Pancreas (tissue), 10 donors: ENCODE measurements at places on chromosomes 3 and 15. TPM values are rescaled to one million over a fixed set of nuclear protein-coding genes. Genes with fewer than 3 reads are reported as not detected.
A peak's percentile ranks its signal among the peaks of the same experiment; 100 is the strongest.

Gene HYAL1
- 5.6 TPM for total RNA-seq

Gene DCLK3
- not detected for total RNA-seq

Gene HSPBAP1
- total RNA-seq = 4.1 TPM

Gene TTLL13
- 0.39 TPM for total RNA-seq

Gene MASP1
- total RNA-seq = 0.06 TPM

Gene SHC4
- total RNA-seq = 0.17 TPM

Gene SLC22A13
- total RNA-seq = 0.42 TPM

Gene ARHGEF26
- 2.8 TPM for total RNA-seq

Gene KNG1
- total RNA-seq = not detected

Gene TRAIP
- total RNA-seq = 0.82 TPM

Gene CADPS
- 27.7 TPM for total RNA-seq

- DNase-seq = no peak
Observed at GRCh38 chr3:124089214-124089613, 97.3 kb upstream of the ROPN1 start.

DNA sequence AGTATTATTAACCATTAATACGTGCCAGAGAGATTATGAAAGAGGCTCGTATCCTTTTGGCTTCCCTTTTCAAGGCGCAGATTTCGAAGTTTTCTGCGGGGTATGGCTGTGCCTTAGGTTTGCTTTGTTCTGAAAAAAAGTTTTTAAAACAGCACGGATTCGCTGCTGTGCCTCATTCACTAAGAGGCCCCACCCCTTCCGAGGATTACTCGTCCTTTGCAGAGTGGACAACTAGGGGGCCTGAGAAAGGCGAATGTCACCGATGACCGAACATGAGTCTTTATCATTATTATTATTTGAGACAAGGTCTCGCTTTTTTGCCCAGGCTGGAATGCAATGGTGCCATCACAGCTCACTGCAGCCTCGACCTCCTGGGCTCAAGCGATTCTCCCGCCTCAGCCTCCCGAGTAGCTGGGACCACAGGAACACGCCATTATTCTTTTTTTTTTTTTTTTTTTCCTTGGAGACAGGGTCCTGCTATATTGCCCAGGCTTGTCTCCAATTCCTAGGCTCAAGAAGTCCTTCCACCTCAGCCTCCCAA lies 684 bp upstream of the RPS27L start:
- peak; percentile 27 for DNase-seq

GRCh38 chr3:31614162-31614921 lies 81.6 kb downstream of the STT3B start:
- no peak for DNase-seq

DNA sequence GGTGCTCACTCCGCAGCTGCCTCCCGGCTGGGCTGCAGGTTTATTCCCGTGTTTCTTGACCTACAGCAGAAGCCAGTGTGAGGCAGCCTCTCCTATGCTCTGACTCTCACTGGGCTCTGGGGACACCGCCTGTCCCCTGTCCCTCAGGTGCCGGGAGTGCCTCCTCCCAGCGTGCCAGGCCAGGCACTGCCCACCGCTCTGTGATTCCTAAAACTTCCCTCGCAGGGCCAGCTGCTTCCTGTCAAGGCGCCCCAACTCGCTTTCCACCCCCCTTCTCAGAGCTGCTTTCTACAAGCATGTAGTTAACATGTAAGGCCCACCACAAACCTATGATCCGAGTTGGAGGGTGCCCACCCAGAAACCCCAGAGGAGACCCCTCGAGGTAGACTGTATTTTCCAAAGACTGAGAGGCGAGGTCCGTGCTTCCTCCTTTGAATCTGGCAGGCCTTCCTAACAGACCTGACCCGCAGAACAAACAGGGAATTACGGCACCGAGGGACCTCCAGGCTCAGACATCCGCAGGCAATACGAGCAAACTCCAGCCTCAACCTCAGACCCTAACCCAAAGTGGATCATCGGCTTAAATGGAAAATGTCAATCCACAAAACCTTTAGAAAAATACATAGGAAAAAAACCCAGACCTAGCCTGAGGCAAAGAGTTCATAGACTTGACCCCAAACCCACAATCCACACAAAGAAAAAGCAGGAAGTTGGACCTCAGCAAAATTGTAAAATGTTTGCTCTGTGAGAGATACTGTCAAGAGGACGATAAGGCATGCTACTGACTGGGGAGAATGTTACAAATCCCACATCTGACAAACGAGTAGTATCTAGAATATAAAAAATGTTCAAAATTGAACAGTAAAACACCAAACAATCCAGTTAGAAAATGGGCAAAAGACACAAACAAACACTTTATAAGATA lies 121.3 kb upstream of the IQSEC1 start:
- no peak for DNase-seq

DNA sequence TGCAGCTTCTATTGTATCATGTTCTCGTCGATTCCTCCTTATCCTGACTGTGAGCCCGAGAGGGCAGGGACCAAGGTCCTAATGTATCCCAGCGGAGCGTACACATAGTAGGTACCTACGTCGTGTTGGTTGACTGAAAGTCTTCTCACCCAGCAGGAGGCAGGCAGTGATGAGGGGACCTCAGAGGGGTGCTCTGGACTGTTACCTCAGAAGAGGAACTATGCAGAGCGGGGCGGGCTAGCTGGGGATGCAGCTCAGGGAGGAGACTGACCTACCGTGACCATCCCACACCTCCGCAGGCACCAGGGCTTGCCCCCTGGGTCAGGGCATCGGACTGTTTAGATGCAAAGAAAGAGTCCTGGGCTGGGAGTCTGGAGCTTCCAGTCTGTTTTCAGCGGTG lies 11.4 kb downstream of the CHAC1 start:
- DNase-seq = no peak

GRCh38 chr3:24963762-24964625 lies 464.1 kb upstream of the RARB start:
- DNase-seq = no peak

GRCh38 chr3:59609657-59610348 lies 560.0 kb upstream of the CFAP20DC start:
- DNase-seq = no peak

- no peak for DNase-seq
Observed at GRCh38 chr3:160822936-160823335, 66.9 kb downstream of the PPM1L start.

DNA sequence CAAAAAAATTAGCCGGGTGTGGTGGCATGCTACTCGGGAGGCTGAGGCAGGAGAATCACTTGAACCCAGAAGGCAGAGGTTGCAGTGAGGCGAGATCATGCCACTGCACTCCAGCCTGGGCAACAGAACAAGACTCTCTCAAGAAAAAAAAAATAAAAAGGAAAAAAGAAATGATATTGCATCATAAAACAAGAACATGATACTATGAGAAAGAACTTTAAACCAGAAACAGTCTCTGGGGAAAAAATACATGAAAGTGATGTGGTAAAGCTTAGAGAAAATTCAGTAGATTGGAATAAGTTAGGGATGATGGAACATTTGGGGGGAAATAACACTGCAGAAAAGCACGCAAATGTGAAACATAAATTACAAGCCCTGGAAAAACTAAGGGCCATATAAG lies 54.7 kb downstream of the CRYGS start:
- no peak for DNase-seq

DNA sequence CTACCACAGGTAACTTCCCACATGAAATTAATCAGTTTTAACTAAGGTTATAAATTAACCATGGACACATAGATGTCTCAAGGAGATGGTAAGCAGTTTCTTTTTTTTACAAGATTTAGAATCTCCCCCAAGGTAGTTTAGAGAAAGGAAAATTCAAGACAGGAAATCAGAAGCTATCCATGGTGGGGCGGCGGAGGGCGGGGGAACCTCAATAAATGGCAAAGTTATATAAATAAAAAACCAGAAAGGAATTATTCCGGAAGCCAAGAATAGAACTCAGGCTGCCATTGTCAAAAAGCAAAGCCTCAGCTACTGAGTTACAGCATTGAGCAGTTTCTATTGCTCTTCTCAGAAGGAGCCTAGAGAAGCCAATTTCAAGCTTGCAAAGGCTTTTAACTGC lies 172.1 kb upstream of the SMAD3 start:
- DNase-seq = no peak

- no peak for DNase-seq
Observed at GRCh38 chr3:179829401-179829800, 176.6 kb downstream of the USP13 start.

DNA sequence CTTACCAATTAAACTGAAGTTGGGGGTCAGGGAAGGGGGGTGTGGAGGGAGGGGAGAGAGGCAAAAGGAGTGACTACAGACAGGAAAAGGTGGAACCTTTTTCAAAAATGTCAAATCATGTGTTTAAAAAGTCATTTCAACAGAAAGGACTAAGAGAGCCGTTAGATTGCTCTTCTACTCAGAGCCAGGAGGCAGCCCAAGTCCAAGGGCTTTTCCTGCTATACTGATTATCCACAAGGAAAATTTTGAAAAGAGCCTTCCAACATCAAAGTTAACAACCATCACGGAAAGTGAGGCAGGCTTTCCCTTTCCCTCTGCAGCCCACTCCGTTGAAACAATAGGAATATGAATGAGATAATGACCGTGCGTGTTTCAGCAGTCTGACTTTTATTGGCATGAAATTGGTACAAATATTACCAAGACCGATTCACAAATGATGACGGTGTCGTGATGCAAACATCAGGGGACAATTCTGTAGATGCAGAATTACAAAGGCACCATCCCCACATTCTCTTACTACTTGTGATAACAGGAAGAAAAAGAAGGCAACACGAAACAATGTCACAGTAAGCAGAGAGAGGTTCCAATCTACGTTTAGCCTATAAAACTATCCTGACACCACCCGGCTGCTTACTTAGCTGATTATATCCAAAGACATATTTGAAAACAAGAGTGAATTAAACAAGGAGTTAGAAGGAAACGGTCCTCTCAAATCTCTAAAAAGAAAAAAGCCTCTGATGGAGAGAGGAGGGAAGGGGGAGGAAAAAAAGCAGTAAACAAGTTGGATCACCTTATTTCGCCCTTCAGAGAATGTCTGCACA lies 453.7 kb downstream of the FOXP1 start:
- no peak for DNase-seq

- DNase-seq = no peak
Observed at GRCh38 chr3:38149708-38150107, 11.2 kb downstream of the MYD88 start.

DNA sequence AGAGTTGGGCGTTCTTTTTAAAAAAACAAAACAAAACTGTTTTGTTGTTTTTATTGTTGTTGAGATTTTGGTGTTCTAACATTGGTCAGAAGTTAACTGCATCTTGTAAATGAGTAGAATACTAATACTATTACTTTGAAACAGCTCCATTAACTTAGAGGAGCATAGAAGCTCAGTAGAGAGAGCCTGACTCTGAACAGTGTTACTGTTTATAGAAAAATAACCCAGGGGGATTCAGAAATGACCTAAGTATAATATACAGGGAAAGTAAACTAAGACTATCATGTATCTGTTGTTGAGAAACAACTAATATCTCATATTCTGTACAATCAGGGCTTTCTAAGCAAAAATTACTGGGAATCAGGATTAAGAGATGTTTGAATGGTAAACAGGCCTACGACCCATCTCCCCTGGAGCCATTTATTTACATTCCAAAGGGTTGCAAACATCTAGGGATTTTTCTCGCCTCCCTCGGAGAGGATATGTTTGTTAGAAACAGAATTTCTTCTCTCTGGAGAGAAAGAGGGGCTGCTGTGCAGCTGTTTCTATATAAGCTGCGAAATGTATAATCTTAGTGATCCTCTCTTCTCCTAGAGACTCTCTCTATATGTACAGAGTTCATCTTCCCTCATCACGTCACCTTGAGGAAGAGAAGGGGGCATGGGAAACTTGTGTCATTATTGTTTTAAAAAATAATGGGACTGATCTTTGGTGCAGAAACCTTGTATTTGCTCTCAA lies 827.5 kb upstream of the DPPA4 start:
- DNase-seq = no peak

GRCh38 chr3:33438284-33438668 lies 1.9 kb downstream of the UBP1 start:
- DNase-seq = no peak

DNA sequence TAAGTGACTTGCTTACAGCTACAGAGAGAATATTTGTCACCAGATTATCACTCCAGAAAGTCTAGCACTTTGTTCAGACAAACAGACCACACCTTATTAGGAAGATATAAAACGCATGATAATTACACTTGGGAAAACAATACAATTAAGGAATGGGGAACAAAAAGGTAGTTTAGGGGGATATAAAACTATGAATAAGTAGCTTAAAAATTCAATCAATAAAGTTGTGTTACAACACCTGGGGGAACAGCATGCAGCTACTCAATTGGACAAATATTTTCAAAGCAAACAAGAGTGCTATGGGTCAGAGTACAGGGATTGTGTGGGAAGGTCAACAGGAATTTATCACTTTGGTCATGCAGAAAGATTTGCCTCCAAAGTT lies 15.1 kb downstream of the CLDN1 start:
- DNase-seq = no peak

DNA sequence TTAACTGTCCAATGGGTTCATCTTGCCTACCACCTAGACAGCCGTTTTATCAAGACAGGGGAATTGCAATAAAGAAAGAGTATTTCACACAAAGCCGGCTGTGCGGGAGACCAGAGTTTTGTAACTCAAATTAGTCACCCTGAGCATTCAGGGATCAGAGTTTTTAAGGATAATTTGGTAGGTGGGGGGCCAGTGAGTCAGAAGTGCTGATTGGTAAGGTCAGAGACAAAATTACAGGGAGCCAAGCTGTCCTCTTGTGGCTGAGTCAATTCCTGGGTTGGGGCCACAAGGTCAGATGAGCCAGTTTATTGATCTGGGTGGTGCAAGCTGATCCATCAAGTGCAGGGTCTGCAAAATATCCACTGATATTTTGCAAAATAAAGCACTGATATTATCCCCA lies 29.9 kb upstream of the GPD1L start:
- DNase-seq = no peak

DNA sequence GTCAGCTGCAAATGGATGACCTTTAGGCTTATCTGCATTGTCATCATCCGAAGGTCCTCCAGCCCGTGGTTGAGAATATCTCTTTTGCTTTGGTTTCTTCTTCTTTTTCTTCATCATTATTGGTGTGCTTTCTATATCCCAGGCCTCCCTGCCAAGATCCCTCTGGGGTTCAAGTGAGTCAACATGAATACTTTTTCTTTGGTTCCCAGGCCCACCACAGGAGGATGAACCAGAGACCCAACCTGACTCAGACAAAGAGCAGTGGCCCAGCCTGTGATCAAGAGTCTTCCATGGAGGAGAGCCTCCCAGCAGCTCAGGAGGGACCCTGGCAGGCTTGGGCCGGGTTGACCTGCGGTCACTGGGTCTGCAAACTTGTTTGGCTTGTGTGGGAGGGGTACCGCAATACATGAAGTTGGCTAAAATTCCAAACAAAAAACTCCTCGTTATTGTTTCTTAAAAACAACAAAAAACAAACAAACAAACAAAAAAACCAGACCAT lies 104.2 kb downstream of the MAP4 start:
- no peak for DNase-seq

DNA sequence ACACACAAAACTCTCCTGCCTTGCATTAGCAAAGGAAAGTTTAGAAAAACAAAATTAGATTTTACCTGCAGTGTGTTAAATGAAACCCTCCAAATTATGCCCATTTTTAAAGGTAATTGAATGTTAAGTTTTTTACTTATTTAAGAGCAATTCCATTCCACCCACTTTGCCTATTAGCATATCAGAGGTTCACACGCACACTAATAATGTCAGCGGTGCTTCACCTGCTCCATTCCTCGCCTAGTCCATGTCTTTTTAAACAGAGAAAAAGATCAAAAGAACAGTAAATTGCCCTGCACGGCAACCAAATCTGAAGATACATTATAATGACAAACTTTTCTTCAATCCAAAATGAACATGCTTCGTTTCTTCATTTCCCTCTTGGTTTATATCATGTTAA lies 97.3 kb upstream of the LRRN1 start:
- DNase-seq = no peak

GRCh38 chr3:141246958-141247301 lies 15.3 kb downstream of the PXYLP1 start:
- DNase-seq = no peak

GRCh38 chr3:46127503-46127902 lies 80.6 kb downstream of the CCR1 start:
- DNase-seq = no peak
